ENCODE measurements at places on chromosomes 6 and 20. TPM values are rescaled to one million over a fixed set of nuclear protein-coding genes. Genes with fewer than 3 reads are reported as not detected.

GRCh38 chr6:51352506-51353029 is 533.9 kb downstream of the TFAP2B start:
- no peak for DNase-seq

GRCh38 chr6:168877821-168878282 is 375.8 kb downstream of the THBS2 start:
- DNase-seq: no peak

DNA sequence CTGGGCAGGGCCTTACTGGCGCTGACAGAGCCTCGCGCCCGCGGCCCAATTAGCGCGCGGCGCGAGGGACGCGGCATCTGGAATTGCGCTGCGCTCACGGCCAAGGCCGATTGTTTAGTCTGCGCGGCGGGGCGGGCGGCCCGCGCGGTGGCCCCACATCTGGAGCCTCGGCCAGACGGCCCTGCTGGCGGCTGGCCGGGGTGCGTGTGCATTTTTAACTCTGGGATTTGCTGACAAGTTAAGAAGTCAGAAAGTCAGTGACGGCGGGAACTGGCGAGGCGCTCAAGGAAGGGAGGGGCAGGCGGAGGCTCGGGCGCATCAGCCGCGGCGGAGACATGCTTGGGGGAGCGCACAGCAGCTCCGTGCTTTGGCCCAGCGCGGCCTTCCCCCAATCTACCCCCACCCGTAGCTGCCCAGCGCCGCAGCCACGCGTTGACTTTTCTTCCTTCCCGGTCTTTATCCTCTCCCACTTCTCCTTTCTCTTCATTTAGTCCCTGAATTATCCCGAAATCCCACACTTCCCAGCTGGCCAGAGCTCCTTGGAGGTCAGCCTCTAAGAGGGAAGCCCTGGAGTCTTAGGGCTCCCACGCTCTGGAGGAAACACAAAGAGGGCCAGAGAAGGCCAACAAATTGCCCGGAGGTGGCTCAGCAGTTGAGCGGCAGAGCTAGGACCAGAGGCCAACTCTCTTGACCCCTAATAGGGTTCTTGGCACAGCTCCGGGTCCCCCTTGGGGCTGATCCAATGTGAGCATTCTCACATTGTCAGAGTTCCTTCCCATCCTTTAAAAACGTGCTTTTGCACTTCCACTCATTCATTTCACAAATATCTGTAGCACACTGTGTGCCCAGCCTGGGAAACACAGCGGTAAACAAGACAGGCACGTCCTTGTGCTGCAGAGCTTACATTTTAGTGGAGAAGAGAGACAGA is 40.8 kb upstream of the FOXP4 start:
- no peak for DNase-seq

GRCh38 chr6:109304284-109305015 is 77.8 kb downstream of the CD164 start:
- DNase-seq: no peak

GRCh38 chr6:18481870-18482269 is 94.7 kb downstream of the RNF144B start:
- no peak for DNase-seq

- DNase-seq: no peak
Observed at GRCh38 chr6:105401247-105402089, 1.4 kb downstream of the PREP start.

- DNase-seq: no peak
Observed at GRCh38 chr6:107987805-107988204, 29.8 kb upstream of the SEC63 start.

DNA sequence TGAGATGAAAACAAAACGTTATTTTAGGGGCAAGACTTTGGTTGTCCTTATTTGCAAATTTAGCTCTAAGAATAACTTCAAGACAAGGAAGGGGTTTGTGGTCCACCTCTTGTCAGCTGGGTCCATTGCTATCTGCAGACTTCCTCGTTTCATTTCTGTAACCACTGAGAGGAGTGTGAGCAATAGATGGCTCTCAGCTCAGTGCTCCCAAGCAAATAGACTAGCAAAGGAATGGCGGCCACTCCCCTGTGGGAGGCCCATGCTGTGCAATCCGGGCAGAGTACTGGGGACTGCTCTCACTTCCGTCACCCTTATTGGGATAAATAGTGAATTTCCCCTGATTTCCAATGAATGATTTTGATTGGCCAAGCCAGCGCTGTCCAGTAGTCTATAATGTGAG is 176.6 kb downstream of the ZDHHC14 start:
- DNase-seq: no peak

DNA sequence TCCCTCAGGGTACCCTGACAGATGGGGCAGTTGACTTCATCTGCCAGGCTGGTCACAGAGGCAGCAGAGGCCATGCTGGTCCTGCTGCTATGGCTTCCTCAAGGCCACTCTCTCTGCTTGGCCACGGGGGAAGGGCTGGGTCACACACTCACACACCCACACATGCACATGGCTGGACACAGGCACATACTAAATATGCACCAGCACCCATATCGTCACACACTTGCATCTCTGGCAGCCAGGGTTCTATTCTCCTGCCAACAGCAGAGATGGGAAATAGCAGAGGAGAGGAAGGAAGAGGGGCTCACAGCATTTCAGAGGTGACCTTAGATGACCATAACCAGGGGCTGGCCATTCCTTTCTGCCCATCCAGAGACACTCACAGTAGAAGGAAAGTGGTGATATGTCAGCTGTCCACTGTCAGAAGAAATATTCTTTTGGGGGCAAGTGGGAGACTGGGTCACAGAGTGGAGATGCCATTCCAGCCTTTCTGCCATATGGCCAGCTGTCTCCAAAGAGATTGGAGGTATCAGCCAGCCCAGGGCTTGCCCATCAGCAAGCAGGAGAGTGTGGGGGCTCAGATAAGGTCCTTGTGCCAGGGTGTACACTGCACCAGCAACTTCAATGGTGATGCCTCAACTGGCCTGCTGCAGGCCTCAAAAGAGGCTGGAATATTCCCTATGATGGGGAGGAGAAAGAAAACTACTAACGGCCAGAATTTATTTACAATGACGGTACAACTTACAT is at the start of gene TRIM10:
TRIM10 (minus strand) TSS at position 427 of the 747 bp plus-strand sequence; CDS start at position 74, 353 bp downstream.
- no peak for DNase-seq

- DNase-seq: no peak
Observed at GRCh38 chr6:108198761-108199498, 33.1 kb downstream of the NR2E1 start.

DNA sequence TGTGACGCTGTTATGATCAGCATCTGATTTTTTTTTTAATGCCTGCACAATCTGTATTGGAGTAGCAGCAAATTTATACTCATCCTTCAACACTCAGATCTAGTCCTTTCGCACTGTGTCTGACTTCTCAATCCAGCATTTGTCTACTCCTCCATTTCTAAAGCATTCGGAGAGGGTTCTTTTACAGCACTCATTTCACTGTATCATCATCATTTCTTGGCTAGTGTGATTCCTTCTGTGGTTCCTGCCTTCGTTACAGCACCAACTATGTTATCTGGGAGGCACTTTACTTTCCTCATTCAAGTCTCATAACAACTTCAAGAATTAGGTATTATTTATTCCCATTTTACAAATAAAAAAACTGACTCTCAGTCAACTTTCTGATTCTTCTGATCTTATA is 18.0 kb downstream of the NUDT3 start:
- no peak for DNase-seq

DNA sequence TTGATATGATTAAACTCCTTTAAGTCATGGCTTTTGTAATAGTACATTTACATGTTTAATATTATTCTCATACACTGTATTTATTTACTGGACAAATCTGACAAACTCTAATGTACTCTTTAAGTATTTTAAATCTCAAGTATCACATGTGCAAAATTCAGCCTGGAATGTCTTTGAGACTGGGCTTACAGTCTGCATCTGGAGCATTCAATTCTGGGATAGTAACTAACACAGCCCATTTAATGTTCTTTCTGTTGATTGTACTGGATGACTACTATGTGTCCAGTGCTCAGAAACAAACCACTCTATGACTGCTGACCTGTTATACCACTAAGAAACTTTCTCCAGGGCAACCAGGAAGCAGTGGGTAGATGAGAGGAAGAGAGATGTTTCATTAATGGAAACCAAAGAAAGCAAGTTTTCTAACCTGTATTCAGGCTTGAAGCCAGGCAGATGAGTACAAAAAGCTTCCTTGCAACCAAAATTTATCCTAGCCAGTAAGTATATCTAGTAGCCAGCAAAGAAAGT is 26.8 kb downstream of the FBXL4 start:
- DNase-seq: no peak

DNA sequence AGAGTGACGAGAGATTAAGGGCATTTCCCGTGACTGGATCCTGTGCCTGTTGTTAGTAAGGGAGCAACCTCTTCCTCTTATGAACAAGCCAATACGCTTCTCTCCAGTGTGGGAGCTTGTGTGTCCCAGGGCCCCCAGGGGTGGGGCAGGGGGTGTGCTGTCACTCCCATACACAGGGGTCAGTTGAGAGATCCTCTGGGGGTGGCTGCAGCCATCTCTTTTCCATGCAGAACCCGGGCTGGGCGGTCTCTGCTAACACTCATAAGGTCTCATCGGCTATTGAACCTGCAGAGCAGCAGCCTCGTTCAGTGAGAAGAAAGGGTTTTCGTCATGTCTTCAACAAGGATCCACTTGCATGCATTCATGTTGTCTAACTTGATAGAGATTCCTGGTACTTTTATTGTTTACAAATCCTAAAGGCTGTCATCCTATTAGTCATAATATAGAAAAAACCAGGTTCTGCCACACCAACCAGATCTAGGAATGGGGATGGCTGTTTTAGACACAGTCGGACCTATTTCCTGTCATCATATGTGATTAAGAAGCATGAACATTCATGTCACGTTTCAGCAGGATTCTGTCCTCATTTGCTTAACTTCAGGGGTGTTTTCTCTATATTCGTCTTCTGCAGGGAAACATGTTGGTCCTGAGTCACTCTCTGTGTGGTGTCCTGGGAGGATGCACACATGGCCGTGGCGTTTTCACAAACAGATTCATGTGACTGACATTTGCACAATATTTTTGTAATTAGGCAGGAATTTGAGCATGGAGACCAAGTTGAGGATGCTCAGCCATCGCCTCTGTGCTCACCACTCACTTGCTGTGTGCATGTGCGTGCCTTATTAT is 13.3 kb upstream of the THBS2 start:
- DNase-seq: no peak

- DNase-seq: no peak
Observed at GRCh38 chr6:123321020-123321419, 315.7 kb downstream of the TRDN start.

- no peak for DNase-seq
Observed at GRCh38 chr6:35136185-35136584, 5.0 kb downstream of the TCP11 start.

ESF1 gene
- polyA plus RNA-seq: 29.9 TPM

EDEM2 gene
- 16.8 TPM for polyA plus RNA-seq

COX4I2 gene
- 1.6 TPM for polyA plus RNA-seq

TGM3 gene
- 0.08 TPM for polyA plus RNA-seq

FAM162B gene
- 7.6 TPM for polyA plus RNA-seq

HLA-DRB5 gene
- polyA plus RNA-seq: 43.0 TPM

UBD gene
- 0.48 TPM for polyA plus RNA-seq

LIN28B gene
- polyA plus RNA-seq: 0.26 TPM

ANKRD66 gene
- not detected for polyA plus RNA-seq

ENPP1 gene
- 19.2 TPM for polyA plus RNA-seq

WFDC12 gene
- polyA plus RNA-seq: not detected

CST7 gene
- 0.92 TPM for polyA plus RNA-seq
